Stimulated activated CD8-positive, alpha-beta memory T cell treated with anti-CD3 and anti-CD28 coated beads, Interleukin-7, amount 100 ng/mL, for 4 hours (primary cell): ENCODE measurements at places on chromosomes 5 and 9.

GRCh38 chr5:174022384-174023095 is 23.0 kb upstream of the NSG2 start:
- no peak for DNase-seq

DNA sequence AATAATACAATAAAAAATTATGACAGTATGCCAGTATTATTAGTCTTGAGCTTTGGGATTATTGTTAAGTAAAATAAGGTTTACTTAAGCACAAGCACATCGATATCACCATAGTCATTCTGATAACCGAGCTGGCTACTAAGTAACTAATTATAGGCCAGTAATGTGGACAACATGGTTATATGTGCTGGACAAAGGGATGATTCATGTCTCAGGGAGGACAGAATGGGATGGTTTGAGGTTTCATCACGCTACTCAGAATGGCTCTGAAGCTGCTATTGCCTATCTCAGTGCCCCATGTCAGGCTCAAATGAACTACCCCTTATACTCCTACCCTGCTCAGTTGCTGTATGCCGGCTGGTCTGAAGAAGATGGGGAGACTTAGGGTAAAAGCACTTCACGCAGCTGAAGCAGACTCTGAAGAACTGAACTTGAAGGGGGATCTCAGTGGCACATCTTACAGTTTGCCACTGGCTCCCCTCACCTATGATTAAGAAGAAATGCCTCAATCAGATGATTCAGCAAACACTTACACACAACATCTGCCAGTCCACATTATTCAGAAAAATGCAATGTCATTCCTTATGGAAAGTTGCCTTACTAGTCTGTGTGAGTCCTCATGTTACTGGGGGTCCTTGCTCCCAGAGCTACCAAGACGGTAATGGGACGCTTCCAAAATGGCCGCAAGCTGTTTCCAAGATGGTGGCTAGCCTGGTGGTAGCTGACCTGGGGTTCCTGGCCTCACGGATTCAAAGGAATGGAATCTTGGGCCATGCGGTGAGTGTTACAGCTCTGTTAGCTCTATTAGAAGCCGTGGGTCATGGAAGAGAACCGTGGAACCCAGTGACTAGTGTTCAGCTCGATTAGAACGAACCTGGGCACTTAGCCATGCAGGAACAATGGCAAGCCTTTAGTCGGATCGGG is 1098.6 kb downstream of the TAF11L14 start:
- no peak for DNase-seq

DNA sequence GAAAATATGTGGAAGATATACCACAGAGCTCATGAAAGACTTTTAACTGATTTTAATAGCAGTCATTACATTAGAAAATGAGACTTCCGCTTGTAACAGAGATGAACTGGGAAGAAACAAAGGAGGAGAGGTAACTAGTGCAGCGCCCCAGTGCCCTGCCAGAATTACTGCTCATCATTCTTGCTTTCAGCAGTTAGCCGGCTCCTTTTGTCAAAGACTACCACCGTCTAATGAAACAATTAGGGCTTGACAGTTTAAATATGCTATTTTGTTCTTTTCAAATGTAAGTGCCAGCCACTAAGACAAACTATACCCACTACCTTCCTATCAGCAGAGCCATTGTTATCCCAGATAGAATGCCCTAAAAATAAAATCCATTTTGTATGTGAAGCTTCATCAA is 328.4 kb downstream of the EFNA5 start:
- no peak for DNase-seq

- DNase-seq = no peak
These were observed 3.8 kb downstream of the EGR1 start for GRCh38 chr5:138468966-138469539.

DNA sequence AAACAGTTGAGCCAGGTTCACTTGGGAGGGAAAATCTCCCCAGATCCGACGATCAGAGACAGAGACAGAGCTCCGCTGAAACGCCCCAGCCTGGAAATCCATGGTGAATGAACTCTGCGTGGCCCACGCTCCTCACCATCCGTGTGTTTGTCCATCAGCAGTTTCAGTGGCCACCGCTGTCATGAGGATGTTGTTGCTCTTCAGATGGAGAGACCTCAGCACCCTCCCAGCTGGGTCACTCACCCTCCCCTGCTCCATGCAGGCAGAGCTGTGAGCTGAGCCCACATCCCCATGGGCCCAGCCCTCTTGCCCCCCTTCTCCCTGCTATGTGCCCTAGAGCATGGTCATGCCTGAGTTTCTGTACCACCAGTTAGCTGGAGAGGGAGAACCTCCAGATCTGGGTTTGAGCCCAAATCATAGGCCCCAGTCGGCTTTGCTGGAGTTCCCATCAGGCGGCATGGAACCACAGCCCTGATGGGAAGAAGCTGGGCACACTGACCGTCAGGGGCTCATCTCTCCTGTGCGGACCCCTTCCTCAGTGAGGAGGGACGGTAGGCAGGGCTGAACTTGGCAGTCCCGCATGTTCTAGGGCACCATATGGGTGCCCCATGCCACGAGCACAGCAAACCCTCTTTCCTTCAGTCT is 154.4 kb upstream of the COL5A1 start:
- no peak for DNase-seq

- no peak for DNase-seq
These were observed 2258.8 kb upstream of the WWC1 start for GRCh38 chr5:166032601-166033000.

GRCh38 chr5:119453040-119453373 is 710 bp downstream of the HSD17B4 start:
- DNase-seq = no peak

DNA sequence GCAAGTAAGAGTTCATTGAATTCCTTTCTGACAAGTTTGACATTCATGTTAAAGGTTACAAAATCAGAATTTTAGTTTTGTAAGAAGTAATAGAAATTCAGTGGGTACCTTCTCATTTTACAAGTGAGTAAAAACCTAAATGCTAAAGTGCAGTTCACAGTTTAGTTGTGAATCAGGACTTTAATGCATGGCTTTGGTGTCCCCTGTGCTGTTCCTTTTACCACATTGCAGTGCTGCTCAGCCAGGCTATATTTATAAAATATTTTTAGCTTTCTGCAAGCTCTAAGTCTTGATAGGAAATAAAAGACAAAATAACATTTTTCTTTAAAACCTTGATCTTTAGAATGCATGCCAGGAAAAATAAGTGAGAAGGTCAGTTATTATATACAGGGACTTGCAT is 26.3 kb downstream of the PAM start:
- no peak for DNase-seq

- DNase-seq = no peak
These were observed 77.1 kb upstream of the IRX1 start for GRCh38 chr5:3518576-3518975.

DNA sequence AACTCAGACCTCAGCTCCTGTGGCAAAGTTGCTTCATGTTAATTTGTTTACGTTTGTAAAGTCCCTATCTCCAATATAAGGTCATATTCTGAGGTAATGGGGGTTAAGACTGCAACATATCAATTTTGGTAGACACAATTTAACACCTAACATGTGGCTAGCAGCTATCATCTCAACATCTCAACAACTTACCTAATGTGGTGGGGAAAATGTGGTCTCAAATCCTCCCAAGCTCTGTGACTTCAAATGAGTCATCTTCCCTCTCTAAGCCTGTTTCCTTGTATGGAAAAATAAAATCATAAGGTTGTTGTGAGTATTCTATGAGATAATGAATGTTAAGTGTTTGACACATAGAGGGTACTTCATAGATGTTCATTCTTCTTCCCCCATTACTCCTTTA is 443.3 kb downstream of the CDK5RAP2 start:
- no peak for DNase-seq

DNA sequence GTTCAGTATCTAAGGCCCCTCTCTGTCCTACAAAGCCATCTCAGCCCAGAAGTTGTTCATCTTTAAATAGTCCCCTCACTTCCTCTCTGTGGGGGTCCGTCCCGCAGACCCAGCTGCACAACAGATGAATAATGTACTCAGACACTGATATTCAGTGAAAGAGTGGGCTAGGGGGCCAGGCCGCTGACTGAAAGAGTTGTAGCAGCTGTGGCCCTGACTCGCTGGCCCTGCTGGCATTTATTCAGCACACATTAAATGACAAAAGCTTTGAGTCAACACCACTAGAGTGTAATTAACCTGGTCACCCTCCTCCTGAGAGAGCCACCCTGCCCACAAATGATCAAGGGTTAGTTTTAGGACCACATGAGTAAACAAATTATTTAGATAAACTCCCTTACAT is 76.3 kb downstream of the MED10 start:
- no peak for DNase-seq

- no peak for DNase-seq
These were observed 8.6 kb downstream of the TGFBR1 start for GRCh38 chr9:99113414-99114048.

DNA sequence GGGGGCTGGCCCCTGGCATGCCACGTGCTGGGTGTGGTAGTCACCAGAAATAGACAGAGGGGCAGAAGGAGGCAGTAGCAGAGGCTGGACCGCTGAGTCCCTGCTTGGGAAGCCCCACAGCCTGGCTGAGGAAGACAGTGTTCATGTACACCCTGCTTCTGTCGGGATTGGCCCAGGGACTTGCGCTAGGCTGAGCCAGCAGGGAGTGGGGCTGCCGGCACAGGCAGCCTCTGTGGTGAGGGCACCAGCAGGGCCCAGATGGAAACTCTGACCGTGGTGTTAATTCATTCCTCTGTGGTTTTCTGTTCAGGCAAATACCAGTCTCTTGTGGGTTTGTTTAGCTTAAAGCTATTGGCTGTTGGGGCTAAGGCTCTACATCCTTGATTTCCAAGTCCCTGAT is 108.6 kb upstream of the RAD23B start:
- no peak for DNase-seq

DNA sequence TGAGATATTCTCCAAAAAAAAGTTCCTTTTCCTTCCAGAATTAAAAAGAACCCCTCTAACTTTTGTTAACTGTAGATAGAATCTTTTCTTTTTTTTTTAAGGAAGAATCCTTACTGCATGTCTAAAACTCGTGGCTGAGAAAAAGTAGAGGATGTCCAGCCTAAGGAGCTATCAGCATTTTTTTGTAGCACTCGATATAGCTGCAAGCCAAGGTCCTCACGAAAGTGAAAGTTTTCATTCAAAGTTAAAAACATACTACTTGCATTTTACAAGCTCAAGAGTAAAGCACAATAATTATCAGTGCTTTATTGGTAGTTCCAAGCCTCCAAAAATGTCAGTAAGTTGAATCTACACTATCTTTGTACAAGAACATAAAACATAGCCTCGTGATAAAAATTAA is 28.7 kb upstream of the ZSWIM6 start:
- no peak for DNase-seq

DNA sequence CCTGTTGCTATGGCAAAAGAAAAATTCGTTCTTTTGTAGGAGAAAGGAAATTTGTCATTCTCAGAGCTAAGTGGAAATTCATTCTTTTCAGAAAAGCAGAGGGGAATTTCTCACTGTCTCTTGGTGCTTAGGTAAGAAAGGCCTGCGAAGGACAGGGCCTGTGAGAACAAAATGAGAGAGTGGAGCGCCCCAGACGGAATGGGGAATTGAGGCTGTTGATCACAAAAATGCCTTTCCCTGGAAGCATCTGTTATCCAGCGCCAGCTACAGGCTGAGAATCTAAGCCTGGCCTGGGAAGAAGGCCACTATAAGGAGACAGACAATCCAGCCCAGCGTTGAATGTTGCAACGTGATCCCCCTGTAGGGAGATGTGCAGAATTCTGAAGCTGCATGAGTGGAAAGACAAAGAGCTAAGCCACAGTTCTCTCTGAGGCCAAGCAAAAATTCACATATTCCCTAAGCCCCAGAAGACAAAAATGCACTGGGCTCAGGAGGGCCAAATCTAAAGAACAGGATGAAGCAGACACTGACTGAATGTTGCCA is 44.8 kb upstream of the CLK4 start:
- DNase-seq = no peak

- no peak for DNase-seq
These were observed 1.2 kb downstream of the CDKN2B-AS1 start for GRCh38 chr9:21995666-21996398.

GRCh38 chr9:90921104-90921503 is 119.5 kb downstream of the SYK start:
- no peak for DNase-seq

GRCh38 chr5:88952344-88952743 is 69.4 kb upstream of the MEF2C start:
- no peak for DNase-seq

GRCh38 chr9:79781263-79781662 is 209.5 kb downstream of the TLE4 start:
- no peak for DNase-seq

- no peak for DNase-seq
These were observed 147.5 kb downstream of the SLIT3 start for GRCh38 chr5:169153405-169153804.

GRCh38 chr9:101269591-101270283 is 115.1 kb downstream of the BAAT start:
- DNase-seq = no peak

GRCh38 chr9:79312686-79313421 is 258.9 kb upstream of the TLE4 start:
- no peak for DNase-seq

DNA sequence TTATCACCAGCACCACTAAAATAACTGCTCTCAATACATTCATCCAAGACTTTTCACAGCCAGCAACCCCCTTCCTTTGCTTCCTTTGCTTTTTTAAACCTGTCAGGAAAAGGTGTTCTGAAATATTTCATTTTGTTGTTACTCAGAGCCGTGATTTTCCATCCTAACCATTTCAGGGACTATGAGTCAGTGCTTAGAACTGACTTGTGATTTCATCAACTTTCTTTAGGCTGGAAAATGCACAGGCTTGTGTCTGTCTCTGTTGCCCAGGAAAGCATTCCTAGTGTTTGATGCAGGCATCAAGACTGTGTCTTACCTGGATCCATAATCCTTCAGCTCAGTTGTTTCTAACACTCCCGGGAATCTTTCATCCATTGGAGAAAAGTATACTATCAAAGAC is 805.6 kb downstream of the BRINP1 start:
- no peak for DNase-seq

GRCh38 chr5:26024774-26025173 is 1013.6 kb downstream of the CDH9 start:
- no peak for DNase-seq

- DNase-seq = no peak
These were observed 81.4 kb downstream of the GABBR2 start for GRCh38 chr9:98627296-98627695.

DNA sequence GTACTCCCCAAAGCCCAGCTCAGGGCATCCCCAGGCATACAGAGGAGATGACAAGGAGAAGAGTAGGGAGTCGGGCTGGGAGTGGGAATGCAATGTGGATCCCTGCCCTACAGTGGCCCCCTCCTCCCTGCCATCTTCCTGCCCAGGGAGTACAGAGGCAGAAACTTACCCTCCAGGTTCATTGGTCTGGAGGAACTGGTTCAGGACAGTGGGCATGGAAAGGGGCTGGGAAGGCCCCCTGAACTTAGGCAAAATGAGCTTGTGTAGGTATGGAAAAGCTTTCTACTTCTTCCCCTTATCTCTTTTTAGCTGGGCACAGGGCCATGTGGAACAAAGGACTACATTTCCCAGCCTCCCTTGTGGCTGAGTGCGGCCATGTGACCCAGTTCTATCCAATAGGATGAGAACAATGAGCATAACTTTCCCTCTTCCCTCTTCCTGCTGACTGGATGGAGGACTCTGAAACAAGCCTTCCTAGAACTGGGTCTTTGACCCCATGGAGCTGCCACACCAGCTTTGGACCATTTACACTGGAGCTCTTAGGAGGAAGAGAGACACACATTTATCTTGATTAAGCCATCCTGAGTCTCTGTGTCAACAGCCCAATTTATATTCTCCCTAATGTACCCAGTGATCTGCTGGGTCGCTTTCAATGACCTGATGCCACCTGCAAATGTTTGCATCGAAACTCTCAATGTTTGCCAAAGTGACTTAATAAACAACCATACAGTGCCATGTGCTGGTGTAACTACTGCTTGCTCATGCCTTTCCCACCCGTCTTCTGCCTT is 25.0 kb upstream of the HMCN2 start:
- no peak for DNase-seq

GRCh38 chr5:136012041-136012804 is 16.6 kb upstream of the TGFBI start:
- no peak for DNase-seq
